Fibroblast of upper back skin (primary cell): ENCODE measurements at places on chromosomes 13 and 19.

DNA sequence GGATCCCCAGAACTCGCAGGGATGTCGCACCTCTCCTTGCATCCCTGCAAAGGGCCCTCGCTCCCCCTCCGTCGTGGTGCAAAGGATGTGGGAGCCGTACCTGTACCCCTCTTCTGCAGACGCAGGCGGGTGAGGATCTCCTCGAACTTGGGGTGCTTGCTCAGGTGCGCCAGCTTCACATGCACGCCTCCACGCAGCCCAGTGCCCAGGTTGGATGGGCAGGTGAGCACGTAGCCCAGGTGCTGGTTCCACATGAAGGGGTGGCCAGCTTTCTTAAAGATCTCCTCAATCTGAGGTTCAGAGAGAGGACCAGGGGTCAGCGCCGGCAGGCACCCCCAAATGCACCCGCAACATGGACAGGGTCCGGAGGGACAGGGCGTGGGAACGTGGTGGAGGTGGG lies 15.3 kb downstream of the CKM start:
- DNase-seq: no peak

- DNase-seq: peak; percentile 82
These were observed 60.2 kb upstream of the TNFRSF19 start for GRCh38 chr13:23509781-23510543.

GRCh38 chr13:41427666-41428065 lies 29.7 kb upstream of the RGCC start:
- no peak for DNase-seq

DNA sequence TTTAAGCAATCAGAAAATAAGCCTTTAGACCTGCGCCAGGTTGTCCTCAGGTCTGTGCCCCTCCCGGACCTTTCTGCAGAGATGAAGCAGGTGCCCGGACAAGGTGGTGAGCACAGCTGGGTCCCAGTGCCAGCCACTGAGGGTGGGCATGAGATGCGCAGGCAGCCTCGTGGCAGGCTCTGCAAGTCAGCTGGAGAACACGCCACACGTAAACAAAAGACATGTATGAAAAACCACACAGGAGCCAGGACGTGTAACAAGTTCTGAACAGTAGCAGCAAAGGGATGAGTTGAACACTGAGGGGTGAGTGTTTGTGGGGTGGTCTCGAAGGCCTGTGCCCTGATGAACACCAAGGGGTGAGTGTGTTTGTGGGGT lies 68.8 kb upstream of the MCF2L start:
- DNase-seq: no peak

GRCh38 chr13:108963846-108964600 lies 334.6 kb downstream of the MYO16 start:
- peak; percentile 83 for DNase-seq

- no peak for DNase-seq
These were observed 36.6 kb upstream of the POMP start for GRCh38 chr13:28622286-28622685.
